T-helper 9 cell (primary cell): ENCODE measurements at places on chromosomes 7 and 10.

DNA sequence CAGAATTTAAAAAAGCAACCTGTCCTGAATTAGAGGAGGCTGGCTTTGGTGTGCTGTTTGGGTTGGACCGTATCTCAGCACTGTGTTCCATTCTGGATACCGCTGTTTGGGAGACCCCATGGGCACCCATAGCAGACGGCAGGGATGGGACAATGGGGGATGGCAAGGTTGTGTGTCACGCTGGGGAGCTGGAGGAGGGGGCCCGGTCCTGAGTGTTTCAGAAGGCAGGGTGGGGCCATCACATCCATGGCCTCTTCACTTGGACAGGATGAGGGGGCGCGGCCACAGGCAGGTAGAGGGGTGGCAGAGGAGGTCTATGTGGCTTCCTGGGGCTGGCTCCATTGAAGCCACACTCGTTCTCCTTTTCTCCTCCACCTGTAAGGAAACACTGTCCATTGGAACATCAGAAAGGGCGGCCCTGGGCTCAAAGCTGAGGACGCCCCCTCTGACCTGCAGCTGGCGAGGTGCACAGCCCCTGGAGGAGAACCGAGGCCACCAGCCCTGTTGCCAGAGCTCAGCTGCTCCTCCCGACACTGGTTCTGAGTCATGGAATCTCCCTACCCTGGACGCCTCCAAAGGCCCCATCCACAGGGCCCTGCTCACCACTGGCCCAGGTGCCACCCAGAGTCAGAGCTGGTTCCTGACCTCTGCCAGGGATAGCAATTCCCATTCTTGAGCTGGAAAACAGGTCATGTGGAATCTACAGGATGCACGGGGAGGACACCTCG lies 587.3 kb downstream of the DNAJB6 start:
- no peak for DNase-seq

DNA sequence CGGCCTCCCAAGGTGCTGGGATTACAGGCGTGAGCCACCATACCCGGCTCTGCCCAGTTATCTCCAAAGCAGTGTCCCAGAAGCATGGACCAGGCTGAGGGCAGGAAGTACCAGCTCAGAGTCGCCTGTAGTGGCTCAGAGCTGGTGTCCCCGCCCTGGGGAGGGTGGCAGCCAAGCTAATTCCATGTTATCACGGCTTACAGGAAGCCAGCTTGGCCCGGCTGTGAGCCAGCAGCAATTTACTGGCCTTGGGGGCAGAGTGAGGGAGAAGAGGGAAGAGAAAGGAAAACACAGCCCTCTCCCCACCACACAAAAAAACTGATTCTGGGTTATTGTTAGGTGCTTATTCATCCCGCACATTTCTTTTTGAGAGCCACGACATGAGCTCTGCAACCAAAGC lies 88.1 kb downstream of the HIP1 start:
- DNase-seq: no peak

- no peak for DNase-seq
Observed at GRCh38 chr7:135109976-135110375, 37.9 kb upstream of the TMEM140 start.

- DNase-seq: no peak
Observed at GRCh38 chr10:59362959-59363381, 621 bp upstream of the FAM13C start.

DNA sequence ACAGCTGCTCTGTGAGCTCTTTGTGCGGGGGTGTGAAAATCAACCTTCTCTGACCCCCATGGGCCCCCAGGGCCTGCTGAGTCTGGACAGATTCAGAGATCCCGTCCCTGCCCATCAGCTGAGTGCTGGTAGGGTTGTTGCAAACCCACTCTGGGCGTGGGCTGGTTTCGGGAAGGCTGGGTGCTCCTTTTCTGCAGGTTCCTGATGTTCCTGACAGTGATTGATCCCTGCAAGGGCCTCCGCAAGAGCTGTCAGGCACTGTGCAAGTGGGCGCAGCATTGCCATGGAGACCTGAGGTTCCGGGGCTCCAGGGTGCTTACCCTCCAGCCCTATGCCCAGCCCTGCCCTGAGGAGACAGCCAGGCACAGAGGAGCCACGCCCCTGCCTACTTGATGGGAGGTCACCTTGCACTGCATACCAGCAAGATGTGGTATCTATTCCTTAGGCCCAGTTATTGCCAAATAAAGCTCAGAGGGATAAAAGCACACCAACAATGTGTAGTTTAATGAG lies 44.3 kb upstream of the INPP5A start:
- DNase-seq: no peak

GRCh38 chr7:31432176-31432575 lies 81.7 kb upstream of the ITPRID1 start:
- DNase-seq: no peak

- DNase-seq: peak; percentile 41
Observed at GRCh38 chr10:103605359-103606096, 112.0 kb downstream of the NEURL1 start.

DNA sequence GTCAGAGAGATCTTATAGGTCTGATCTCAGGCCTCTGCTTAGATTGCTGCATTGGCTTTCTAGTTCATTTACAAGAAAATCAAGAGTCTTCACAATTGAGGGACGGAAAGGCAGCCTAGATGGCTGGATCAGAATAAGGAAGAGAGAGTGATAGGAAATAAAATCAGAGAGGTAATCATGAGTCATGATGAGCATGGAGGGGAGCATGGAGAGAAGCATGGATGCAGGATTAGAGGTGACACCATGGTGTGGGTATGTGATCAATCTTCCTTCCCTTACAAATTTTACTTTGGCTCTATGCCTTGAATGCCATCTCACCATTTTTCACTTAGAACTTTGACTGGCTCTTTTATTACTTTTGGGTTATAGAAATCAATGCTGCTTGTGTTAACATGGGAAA lies 1.4 kb downstream of the BCCIP start:
- DNase-seq: no peak

- DNase-seq: no peak
Observed at GRCh38 chr10:125782616-125783015, 7.0 kb upstream of the MMP21 start.

GRCh38 chr7:156024201-156024600 lies 211.9 kb upstream of the SHH start:
- no peak for DNase-seq

DNA sequence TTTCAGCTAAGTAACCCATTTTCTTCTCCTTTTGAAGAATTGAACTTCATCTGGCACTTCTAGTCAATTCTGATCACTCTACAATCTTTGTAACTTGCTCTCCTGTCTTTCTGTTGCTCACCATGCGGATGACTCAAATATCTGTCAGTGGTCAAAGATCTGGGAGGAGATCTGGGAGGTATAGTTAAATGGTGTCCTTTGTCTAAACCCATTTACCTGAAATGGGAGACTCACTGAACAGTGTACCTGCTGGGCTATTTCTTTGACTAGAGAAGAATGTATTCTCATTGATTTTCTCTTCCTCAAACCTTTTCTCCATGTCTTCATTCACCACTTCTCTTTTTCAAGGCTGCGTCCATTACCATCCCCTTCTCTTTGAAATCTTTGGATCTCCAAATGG lies 42.0 kb upstream of the PCLO start:
- no peak for DNase-seq

DNA sequence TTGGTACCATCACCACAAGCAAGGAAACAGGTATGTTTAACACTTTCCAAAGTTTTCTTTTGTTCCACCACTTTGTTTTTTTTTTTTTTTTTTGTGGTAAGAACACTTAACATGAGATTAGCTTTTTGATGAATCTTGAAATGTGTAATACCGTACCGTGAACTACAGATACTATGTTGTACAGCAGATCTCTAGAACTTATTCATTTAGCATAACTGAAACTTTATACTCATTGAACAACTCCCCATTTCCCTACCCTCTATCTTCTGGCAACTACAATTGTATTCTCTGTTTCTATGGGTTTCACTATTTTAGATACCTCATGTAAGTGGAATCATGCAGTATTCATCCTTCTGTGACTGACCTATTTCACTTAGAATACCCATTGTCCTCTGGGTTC lies 162.7 kb upstream of the ITGB1 start:
- DNase-seq: no peak

- DNase-seq: no peak
Observed at GRCh38 chr10:18140149-18140956, at the start of gene CACNB2. Gene CACNB2 (plus strand): TSS chr10:18140424.

- DNase-seq: no peak
Observed at GRCh38 chr10:95445223-95445836, 115.8 kb downstream of the SORBS1 start.

- DNase-seq: no peak
Observed at GRCh38 chr10:71250842-71251241, 38.5 kb downstream of the UNC5B start.
